ENCODE measurements at places on chromosomes 16 and 17.

- DNase-seq = no peak
These were observed 14.0 kb downstream of the TMEM92 start for GRCh38 chr17:50288306-50288705.

GRCh38 chr17:50613007-50613992, 21.4 kb upstream of the ABCC3 start:
- DNase-seq = no peak

GRCh38 chr17:19397556-19398041, 10.6 kb upstream of the MFAP4 start:
- DNase-seq = no peak

- no peak for DNase-seq
These were observed 6.5 kb downstream of the EIF1 start for GRCh38 chr17:41695134-41695661.

GRCh38 chr16:53334581-53334980, 99.7 kb upstream of the RBL2 start:
- no peak for DNase-seq

GRCh38 chr17:82802075-82802780, 37.6 kb downstream of the ZNF750 start:
- no peak for DNase-seq

GRCh38 chr16:9061358-9061813, 30.1 kb upstream of the HAPSTR1 start:
- DNase-seq = no peak

DNA sequence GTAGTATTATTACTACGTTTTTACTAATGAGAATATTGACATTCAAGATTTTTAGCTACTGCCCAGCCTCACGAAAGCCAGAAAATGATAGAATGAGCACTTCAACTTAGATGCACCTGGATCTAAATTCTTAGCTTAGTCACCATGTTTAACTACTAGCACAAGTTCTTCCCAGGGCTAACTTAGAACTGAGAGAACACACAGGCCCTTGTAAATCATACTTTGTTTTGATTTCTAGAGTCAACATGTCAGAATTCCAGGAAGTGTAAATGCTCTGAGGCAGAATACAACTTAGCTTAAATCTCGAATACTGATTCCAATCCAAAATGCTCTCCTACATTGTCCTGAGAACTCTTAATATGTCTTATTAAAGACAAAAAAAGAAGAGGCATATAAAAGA, 6.8 kb upstream of the ACSM1 start:
- no peak for DNase-seq

DNA sequence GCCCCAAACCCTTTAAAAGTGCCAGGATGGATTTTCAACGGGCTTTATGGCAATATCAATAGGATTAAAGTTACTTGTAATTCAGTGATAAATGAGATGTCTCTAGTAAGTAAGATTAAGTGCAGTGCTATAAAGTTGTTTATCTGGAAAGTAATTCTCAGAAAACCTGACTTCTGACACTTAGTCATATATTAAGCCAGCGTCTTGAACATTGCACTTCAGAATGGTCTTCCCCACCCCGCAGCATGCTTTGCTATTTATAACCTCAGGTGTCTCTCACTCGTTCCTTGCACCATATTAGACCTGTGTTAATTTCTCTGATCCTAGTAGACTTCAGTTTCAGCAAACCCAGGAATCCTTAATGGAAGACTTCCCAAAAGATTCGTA, 2.1 kb upstream of the MAF start:
- DNase-seq = no peak

DNA sequence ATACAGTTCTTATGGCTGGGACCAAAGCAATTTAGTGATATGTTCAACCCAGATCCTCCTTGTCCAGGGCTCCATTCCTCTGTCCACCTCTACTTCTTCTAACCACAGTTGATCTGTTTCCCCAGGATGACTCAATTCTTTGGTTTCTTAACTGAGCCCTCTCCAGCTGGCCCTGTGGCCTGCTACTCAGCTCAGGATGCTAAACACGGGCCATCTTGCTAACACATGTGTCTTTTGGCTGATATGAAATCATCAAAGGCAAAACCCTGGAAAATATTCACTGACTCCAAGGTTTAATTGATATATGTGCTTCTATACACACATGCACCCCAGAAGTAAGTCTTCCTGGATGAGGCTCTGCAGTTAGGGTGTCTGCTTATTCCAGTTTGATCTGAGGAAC, 43.8 kb downstream of the SHISA6 start:
- DNase-seq = no peak

DNA sequence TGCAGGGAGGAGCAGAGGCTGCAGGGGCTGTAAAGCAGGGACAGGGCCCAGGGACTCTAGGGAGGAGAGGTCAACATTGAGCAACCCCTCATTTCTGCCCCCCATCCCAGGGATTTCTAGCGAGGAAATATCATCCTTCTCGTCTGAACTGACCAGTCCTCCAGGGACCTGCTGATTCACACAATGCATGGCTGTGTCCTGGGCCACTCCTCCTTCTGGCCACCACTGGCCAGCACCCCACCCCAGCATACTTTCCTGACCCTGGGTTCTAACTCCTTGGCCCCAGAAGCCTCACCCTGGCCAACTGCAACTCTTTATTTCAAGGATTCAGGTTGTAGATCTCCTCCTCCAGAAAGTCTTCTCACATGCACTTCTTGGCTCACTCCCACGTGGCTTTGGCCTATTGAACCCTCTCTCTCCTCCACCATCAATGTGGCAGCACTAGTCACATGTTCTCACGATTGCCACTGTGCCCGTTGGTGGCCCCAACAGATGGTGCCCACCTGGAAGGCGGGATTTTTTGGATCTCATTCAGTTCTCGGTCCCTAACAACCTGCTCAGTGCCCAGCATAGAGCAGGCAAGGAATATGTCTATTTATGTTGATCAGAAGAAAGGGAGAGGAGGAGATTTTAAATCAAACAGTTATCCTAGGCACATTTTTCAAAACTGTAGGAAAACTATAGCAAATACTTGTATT, 41.5 kb downstream of the CUEDC1 start:
- no peak for DNase-seq

DNA sequence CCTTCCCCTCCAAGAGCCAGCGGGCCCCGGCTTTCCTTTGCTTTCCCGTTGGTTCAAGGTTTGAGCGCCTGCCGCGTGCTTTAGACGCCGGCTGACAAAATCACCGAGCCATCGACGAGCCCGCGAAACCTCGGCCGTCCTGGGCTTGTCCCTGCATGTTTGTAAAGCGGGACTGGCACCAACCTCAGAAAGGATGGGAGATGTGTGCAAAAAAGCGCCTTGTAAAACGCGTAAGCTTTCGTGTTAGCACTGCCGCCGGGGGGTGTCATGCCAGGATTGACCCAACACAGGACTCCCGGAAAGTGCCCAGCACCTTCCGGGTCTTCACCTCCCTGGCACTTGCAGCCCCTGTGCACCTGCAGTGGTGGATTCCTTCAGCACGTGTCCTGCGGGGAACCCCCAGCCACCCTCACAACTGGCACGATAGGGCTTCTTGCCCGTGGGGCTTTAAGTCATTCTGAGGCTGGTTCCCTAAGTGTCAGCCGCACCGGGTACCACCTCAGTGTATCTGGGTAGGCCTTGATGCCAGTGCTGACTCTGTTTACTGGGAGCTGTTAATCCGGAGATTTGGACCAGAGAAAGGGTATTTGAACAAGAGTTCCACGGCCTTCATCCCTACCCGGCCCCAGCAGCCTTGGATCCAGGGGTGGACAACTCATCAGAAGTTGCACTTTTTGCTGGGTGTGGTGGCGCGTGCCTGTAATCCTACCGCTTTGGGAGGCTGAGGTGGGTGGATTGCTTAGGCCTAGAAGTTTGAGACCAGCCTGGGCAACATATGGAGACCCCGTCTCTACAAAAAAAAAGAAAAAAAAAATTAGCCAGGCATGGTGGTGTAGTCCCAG, 817 bp downstream of the NDUFAF8 start:
- DNase-seq = no peak

- DNase-seq = no peak
These were observed 4.1 kb upstream of the YPEL2 start for GRCh38 chr17:59327121-59327980.

- no peak for DNase-seq
These were observed 13.3 kb upstream of the PECAM1 start for GRCh38 chr17:64403881-64404460.

DNA sequence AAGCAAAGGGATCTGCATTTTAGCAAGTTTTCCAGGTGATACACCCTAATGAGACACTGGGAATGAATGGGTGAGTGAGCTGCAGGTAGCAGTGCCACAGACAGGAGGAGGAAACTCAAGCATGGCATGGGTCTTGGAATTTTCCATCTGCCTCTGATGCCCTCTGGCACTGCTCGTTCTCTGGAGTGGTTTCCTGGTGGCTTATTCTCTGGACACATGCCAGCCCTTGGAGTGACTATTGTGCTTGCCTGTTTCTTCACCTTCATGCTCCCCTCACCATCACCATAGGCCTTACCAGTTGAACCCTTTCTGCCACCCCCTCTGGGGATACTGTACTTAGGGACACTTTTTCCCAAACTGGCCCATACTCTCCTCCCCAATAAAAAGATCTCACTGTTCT, 1.6 kb downstream of the COASY start:
- DNase-seq = no peak

GRCh38 chr16:72129976-72130656, 36.5 kb downstream of the DHX38 start:
- no peak for DNase-seq

GRCh38 chr17:75242461-75243042, 18.9 kb downstream of the GGA3 start:
- DNase-seq = no peak

DNA sequence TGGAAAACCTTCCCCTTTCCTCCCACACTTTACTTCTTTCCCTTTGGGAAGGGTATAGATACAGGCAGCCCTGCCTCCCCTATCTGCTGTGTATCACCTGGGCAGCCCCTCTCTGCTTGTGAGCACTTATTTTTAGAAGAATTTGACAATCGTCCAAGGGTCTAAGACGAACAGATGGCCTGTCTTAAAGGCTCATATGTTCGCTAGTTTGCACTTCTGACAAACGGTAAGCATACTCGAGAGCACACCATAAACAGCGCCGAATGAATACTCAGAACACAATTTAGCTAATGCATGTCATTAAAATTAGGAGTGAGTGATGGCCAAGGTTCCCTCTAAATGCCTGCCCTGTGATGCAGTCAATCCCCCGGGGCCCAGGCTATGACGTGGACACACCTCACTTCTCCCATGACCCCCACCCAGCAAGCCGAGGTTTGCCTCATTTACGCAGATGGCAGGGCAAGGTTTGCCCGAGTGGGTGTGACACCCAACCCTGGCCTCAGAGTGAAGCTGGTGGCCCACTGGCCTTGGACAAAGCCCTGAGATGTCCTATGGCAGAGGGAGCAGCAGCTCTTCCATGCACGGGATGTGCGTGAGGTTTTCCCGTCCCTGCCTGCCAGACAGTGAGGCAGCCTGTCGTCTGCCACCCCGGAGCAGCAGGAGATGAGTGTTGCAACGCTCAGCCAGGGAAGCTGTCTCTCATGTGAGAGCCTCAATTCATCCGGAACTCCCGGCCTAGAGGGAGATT, 125.2 kb downstream of the C16orf78 start:
- no peak for DNase-seq

DNA sequence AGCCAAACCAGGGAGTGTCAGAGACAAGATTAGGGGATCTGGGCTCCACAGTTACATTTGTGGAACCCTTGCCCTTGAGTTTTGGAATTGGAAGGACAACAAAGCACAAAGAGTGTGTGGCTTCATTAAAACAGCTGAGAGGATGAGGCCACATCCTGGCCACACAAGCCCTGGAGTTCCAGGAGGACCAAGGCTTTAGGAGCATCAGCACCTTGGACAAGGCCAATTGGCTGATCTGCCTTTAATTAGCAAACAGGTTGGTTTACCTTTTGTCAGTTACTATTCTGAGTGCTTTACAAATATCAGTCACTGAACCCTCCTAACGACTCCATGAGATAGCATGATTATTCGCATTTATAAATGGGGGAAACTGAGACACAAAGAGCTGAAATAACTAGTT, 54.7 kb downstream of the SLC6A2 start:
- DNase-seq = peak; percentile 8

- DNase-seq = no peak
These were observed 6.6 kb downstream of the CTF1 start for GRCh38 chr16:30903002-30903401.

- DNase-seq = no peak
These were observed 47.5 kb downstream of the SF3B3 start for GRCh38 chr16:70570967-70571570.

DNA sequence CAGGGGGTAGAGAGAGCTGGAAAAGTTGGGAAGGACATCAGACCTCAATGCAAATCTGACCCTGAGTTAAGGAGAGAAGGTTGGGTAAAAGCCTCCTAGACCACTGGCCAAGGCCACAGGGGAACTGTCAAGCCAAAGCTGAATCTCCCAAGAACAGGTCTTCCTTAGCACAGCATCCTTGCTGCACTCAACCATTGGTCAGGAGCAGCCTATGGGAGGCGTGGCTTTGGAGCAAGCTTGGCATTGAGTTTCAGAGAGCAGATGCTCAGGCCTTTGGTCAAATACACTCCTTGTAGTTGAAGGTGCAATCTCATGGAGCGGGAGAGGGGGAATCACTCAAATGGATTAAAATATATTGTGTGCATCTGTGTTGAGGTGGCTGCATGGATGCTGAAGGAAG, 21.8 kb downstream of the SOX9 start:
- DNase-seq = no peak

GRCh38 chr17:63842173-63842539, 329 bp downstream of the SMARCD2 start:
- DNase-seq = no peak

- no peak for DNase-seq
These were observed 27.3 kb downstream of the LASP1 start for GRCh38 chr17:38897176-38897575.

GRCh38 chr17:49880291-49881053, 32.6 kb upstream of the TAC4 start:
- DNase-seq = no peak

DNA sequence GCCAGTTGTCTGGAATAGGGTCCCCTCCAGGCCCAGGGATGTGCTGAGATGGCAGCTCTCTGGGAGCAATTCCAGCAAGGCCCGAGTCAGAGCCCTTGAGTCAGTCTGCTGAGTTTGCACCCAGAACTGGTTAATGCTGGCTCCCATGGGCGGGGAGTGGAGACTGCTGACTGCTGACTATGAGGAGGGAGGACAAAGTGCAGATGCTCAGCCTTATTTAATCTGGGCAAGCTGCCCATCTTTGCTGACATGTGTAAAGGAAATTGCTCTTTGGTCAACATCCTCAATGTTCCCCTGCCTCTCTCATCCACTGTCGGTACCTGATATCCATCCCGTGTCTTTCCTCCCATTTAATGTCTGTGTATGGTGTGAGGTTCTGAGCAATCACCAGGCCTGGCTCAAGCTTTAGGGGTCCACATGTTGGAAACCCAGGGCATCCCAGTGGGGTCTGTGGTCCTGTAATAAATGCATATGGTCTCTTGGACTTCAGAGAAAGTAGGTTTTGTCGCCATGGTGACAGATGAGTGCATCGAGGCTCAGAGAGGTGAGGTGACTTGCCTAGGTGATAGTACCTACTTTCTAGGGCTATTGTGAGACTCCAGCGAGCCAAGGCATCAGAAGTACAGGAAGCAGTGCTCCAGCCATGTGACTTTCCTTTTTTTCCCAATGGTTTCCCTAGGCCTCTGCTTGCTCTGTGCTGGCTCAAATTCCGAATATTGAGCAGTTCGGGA, 20.0 kb upstream of the RNF135 start:
- peak; percentile 51 for DNase-seq

Data from right renal pelvis (tissue), 4 donors.